ENCODE measurements at places on chromosomes 6 and 20. TPM values are rescaled to one million over a fixed set of nuclear protein-coding genes. Genes with fewer than 3 reads are reported as not detected.

The TRIM38 gene
- 4.0 TPM for total RNA-seq

The BMP6 gene
- 1.8 TPM for total RNA-seq

The PCMTD2 gene
- total RNA-seq = 25.1 TPM

The CRIP3 gene
- total RNA-seq = not detected

The RAD21L1 gene
- not detected for total RNA-seq

The SLC2A10 gene
- total RNA-seq = 12.2 TPM

The RNF182 gene
- 1.6 TPM for total RNA-seq

The ANGPT4 gene
- total RNA-seq = 0.66 TPM

The HLA-A gene
- 281 TPM for total RNA-seq

The HIVEP2 gene
- total RNA-seq = 16.5 TPM

The AKAP7 gene
- total RNA-seq = 57.6 TPM

The TP53INP2 gene
- 3.4 TPM for total RNA-seq

The DNAAF9 gene
- 10.1 TPM for total RNA-seq

The EBF4 gene
- total RNA-seq = 13.0 TPM

The TAF11 gene
- 16.6 TPM for total RNA-seq

The CPNE5 gene
- total RNA-seq = not detected
